ENCODE measurements at places on chromosomes 2 and 18.

DNA sequence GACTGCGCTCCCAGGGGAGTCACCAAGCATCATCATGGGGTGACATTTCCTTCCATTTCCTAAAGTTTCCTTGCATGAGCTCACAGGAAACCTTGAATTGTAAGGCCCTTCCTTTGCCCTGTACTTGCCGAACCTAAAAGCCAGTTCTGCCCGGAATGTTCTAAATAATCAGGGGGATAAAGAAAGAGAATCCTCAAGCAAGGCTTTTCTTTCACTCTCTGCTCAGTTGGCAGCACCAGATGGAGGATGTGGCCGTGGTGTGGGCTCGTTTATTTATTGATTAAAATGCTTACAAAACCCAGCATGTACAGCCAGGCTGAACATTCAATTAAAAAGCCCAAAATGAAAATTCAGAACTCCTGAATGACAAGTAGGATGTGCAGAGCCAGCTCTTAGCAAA, 170.5 kb downstream of the SH3RF3 start:
- no peaks in the 10 kb centered on the region for H3K4me1 ChIP-seq
- no peak overlapping the region for H3K4me3 ChIP-seq
- H3K27me3 ChIP-seq, result peaks cover 9% of the 10 kb centered on the region
- DNase-seq, result no peak

DNA sequence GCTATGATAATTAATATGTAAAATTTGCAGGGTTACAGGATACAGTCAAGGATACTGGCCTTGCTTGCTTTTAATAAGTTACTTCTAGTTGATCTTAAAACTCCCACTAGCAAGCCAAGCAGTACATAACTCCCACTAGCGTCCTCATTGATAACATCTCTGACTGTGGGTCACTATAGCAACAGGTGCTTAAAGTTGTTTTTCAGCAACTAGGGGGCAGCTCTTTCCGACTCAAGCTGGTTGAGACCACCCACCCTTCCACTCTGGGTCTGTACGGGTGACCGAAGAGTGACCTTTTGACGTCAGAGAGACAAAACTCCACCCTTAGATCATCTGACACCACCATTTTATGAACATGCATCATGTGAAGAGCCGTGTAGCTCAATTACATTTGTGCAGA, 208.6 kb downstream of the MYO1B start:
- peaks cover 28% of the 10 kb centered on the region for H3K27me3 ChIP-seq
- no peaks in the 10 kb centered on the region for H3K36me3 ChIP-seq
- H3K4me1 ChIP-seq, result no peaks in the 10 kb centered on the region

- H3K27me3 ChIP-seq, result peaks cover 22% of the 10 kb centered on the region
- no peak for DNase-seq
- H3K4me1 ChIP-seq, result no peaks in the 10 kb centered on the region
- no peak overlapping the region for H3K4me3 ChIP-seq
These were observed 302.8 kb downstream of the NCKAP5 start for GRCh38 chr2:133265432-133265949.

DNA sequence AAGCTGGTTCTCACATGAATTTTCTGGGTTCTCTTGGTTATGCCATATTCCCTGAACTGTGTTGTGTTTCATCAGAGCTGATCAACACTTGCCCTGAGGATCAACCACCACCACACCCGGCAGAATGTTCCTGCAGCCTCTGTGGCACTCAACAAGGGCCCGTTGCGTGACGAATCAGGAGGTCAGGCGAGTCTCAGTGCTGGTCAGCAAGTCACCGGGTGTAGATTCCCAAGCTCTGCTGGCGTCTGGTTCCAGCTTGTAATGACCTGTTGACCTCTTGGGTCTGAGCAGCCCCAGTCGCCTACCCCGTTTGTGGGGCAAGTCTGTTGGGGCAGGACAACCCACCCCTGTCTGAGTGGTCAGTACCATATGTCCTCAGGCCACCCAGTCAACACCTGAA, 46.0 kb downstream of the ADCY3 start:
- no peak for DNase-seq
- peaks cover 3% of the 10 kb centered on the region for H3K36me3 ChIP-seq
- H3K27me3 ChIP-seq, result no peaks in the 10 kb centered on the region
- no peak overlapping the region for H3K4me3 ChIP-seq

DNA sequence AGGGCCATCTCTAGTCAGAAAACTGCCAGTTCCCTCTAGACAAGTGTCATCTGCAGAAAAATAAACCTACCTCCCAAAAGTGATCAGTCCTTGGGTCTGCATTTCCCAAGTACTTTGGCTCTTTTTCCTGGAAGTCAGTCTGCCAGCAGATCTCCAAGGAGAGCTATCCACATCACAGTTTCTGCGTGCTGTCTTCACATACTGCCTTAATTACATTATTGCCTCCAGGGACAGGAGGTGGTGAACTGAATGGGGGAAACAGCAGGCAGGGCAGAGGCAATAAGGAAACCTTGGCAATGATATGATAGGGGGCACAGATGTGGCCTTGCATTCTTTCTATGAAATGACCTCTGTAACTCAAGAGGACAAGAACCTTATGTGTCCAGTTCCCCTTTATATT, 105.9 kb upstream of the SIX2 start:
- H3K27me3 ChIP-seq, result peaks cover 6% of the 10 kb centered on the region
- no peak for DNase-seq
- H3K4me3 ChIP-seq, result no peak overlapping the region
- H3K36me3 ChIP-seq, result no peaks in the 10 kb centered on the region
- H3K27ac ChIP-seq, result no peak overlapping the region

DNA sequence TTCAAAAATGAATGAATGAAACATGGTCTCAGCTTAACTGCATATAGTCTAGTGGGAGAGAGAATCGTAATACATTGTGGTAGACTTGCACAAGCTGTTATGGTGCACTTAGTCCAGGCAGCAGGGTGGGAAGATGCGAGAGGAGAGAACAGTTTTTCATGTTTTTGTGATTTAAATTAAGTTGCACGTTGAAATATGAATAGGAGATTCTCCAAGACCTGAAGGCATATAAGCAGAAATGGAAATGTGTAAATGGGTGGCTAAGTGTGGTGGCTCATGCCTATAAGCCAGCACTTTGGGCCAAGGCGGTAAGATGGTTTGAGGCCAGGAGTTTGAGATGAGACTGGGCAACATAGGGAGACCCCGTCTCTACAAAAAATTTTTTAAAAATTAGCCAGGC, 60.5 kb downstream of the TMEM185B start:
- no peak overlapping the region for H3K27ac ChIP-seq
- no peaks in the 10 kb centered on the region for H3K4me1 ChIP-seq
- no peaks in the 10 kb centered on the region for H3K27me3 ChIP-seq
- no peak for DNase-seq
- H3K36me3 ChIP-seq, result no peaks in the 10 kb centered on the region

- peaks cover 17% of the 10 kb centered on the region for H3K27me3 ChIP-seq
- H3K4me3 ChIP-seq, result peak overlapping the region; percentile 56
- peak; percentile 46 for DNase-seq
- H3K36me3 ChIP-seq, result peaks cover 5% of the 10 kb centered on the region
- H3K4me1 ChIP-seq, result peaks cover 35% of the 10 kb centered on the region
- H3K27ac ChIP-seq, result peak overlapping the region; percentile 90
These were observed 144.2 kb upstream of the HDAC4 start for GRCh38 chr2:239544918-239545465.

DNA sequence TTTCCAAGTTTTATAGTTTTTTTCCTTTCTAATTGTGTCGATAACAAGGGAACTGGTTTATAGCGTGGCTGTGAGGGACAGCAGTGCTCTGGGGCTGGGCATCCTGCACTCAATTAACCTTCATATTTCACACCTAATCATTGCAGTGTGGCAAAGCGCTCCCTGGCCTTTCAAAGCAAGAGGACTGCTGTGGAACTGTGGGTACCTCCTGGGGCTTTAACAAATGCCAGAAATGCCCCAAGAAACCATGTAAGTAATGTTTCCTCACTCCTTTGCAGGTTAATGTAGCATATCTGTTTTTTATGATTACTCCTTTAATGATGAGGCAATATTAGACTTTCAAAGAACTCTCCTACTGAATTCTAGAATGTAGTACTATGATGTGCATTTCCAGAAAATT, 259.0 kb upstream of the RASGRP3 start:
- H3K27ac ChIP-seq, result no peak overlapping the region
- no peaks in the 10 kb centered on the region for H3K36me3 ChIP-seq
- H3K27me3 ChIP-seq, result no peaks in the 10 kb centered on the region
- H3K4me1 ChIP-seq, result peaks cover 3% of the 10 kb centered on the region
- no peak overlapping the region for H3K4me3 ChIP-seq

DNA sequence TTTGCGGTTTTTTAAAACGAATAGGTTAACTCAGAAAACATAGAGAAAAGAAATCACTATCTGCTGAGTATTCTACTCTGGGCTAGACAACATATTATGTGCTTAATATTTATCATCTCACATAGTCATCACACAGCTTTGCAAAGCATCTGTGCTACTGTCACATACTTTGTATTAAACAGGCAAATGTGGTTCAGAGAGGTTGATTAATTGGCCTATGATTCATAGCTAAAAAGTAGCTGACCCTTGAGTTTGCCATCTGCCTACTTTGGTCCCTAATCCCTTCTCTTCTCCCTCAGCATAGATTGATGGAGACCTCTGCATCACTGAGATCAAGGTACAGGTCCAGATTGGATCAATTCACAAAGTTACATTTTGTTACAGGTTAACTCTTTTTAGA, 21.4 kb downstream of the ANKRD30B start:
- peaks cover 2% of the 10 kb centered on the region for H3K4me1 ChIP-seq
- H3K27ac ChIP-seq, result no peak overlapping the region

GRCh38 chr2:64352292-64352691, 101.7 kb upstream of the LGALSL start:
- H3K4me3 ChIP-seq, result no peak overlapping the region
- H3K36me3 ChIP-seq, result no peaks in the 10 kb centered on the region
- no peaks in the 10 kb centered on the region for H3K4me1 ChIP-seq
- no peak for DNase-seq
- peaks cover 20% of the 10 kb centered on the region for H3K27me3 ChIP-seq

GRCh38 chr2:168687314-168687713, 115.1 kb upstream of the NOSTRIN start:
- no peak overlapping the region for H3K4me3 ChIP-seq
- no peaks in the 10 kb centered on the region for H3K36me3 ChIP-seq
- DNase-seq, result no peak
- H3K4me1 ChIP-seq, result no peaks in the 10 kb centered on the region
- no peaks in the 10 kb centered on the region for H3K27me3 ChIP-seq

GRCh38 chr2:182240862-182241371, 185.9 kb downstream of the PDE1A start:
- DNase-seq, result no peak
- H3K4me1 ChIP-seq, result no peaks in the 10 kb centered on the region
- H3K27me3 ChIP-seq, result no peaks in the 10 kb centered on the region
- H3K4me3 ChIP-seq, result no peak overlapping the region
- H3K27ac ChIP-seq, result no peak overlapping the region

DNA sequence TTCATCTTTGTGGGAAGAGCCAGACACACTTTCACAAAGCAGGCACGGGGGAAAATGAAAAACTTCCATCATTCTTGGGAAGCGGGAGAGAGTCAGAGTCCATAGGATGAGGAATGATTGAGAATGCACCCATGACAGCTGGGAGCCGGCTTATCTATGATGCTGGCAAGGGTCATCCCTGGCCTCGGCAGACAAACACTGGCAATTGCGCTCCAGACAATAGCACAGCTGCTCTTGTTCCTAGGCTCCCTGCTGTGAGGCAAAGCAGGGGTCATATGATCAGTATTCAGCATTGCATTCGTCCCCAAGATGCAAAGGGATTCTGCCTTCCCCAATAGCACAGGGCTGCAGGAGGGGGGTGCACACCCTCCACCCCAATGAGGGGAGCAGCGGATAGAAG, 33.0 kb downstream of the CYRIA start:
- H3K4me1 ChIP-seq, result peaks cover 30% of the 10 kb centered on the region
- no peaks in the 10 kb centered on the region for H3K27me3 ChIP-seq
- H3K4me3 ChIP-seq, result no peak overlapping the region
- no peaks in the 10 kb centered on the region for H3K36me3 ChIP-seq
- no peak overlapping the region for H3K27ac ChIP-seq

GRCh38 chr2:146532509-146533147, 1312.2 kb upstream of the ACVR2A start:
- no peak overlapping the region for H3K4me3 ChIP-seq
- H3K4me1 ChIP-seq, result no peaks in the 10 kb centered on the region
- no peaks in the 10 kb centered on the region for H3K36me3 ChIP-seq
- no peaks in the 10 kb centered on the region for H3K27me3 ChIP-seq
- H3K27ac ChIP-seq, result no peak overlapping the region
- no peak for DNase-seq

- H3K36me3 ChIP-seq, result peaks cover 4% of the 10 kb centered on the region
- H3K4me1 ChIP-seq, result peaks cover 7% of the 10 kb centered on the region
- H3K27ac ChIP-seq, result no peak overlapping the region
- no peak overlapping the region for H3K4me3 ChIP-seq
- peaks cover 38% of the 10 kb centered on the region for H3K27me3 ChIP-seq
These were observed 13.6 kb upstream of the TEX51 start for GRCh38 chr2:126884861-126885750.

DNA sequence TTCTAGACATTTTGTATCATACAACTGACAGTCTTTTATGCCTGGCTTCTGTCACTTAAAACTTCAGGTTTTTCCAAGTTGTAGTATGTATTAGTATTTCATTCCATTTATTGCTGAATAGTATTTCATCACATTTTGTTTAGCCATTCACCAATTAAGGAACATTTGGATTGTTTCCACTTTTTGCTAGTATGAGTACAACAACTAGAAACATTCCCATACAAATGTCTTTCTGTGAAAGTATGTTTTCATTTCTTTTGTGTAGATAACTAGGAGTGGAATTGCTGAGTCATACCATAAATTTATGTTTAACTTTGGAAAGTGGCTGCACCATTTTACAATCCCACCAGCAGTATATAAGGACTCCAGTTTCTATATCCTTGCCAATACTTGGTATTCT, 135.9 kb downstream of the ATAD2B start:
- DNase-seq, result no peak
- H3K4me3 ChIP-seq, result no peak overlapping the region
- H3K36me3 ChIP-seq, result peaks cover 20% of the 10 kb centered on the region
- H3K4me1 ChIP-seq, result peaks cover 20% of the 10 kb centered on the region
- no peaks in the 10 kb centered on the region for H3K27me3 ChIP-seq

- H3K4me3 ChIP-seq, result no peak overlapping the region
- peaks cover 16% of the 10 kb centered on the region for H3K4me1 ChIP-seq
- peaks cover 3% of the 10 kb centered on the region for H3K36me3 ChIP-seq
- no peak for DNase-seq
These were observed 41.6 kb downstream of the ACKR3 start for GRCh38 chr2:236610991-236611821.

DNA sequence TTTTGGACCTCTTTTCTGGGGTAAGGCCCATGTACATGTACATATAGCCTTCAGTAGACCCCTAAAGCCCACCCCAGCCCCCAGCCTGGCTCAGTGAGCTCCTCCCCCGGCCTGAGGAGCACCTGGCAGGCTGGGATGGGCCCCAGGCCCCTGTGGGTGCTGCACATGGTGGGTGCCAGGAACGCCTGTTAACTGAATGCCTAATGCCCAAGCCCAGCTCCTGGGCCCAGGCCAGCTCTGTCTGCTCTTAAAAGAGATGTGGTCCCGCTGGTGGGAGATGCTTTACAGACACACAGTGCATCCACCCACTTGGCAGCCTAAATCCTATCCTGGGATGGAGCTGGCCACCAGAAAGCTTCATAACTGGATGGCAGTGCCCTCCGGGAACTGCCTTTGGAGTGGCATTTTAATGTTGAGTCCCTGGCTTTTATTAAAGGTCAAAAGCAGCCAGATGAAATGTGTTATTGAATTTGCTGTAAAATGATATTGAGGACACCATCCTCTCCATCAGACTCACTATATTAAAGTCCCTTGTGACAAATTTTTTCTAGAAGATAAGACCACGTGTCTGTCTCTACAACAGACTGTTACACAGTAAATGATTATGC, 7.7 kb upstream of the OXER1 start:
- H3K36me3 ChIP-seq, result no peaks in the 10 kb centered on the region
- H3K4me1 ChIP-seq, result peaks cover 10% of the 10 kb centered on the region
- no peak overlapping the region for H3K27ac ChIP-seq
- H3K27me3 ChIP-seq, result no peaks in the 10 kb centered on the region
- DNase-seq, result no peak
- no peak overlapping the region for H3K4me3 ChIP-seq
